ENCODE measurements at places on chromosomes 12 and 14. TPM values are rescaled to one million over a fixed set of nuclear protein-coding genes. Genes with fewer than 3 reads are reported as not detected.

USP44 gene
- 0.18 TPM for polyA plus RNA-seq

DNA sequence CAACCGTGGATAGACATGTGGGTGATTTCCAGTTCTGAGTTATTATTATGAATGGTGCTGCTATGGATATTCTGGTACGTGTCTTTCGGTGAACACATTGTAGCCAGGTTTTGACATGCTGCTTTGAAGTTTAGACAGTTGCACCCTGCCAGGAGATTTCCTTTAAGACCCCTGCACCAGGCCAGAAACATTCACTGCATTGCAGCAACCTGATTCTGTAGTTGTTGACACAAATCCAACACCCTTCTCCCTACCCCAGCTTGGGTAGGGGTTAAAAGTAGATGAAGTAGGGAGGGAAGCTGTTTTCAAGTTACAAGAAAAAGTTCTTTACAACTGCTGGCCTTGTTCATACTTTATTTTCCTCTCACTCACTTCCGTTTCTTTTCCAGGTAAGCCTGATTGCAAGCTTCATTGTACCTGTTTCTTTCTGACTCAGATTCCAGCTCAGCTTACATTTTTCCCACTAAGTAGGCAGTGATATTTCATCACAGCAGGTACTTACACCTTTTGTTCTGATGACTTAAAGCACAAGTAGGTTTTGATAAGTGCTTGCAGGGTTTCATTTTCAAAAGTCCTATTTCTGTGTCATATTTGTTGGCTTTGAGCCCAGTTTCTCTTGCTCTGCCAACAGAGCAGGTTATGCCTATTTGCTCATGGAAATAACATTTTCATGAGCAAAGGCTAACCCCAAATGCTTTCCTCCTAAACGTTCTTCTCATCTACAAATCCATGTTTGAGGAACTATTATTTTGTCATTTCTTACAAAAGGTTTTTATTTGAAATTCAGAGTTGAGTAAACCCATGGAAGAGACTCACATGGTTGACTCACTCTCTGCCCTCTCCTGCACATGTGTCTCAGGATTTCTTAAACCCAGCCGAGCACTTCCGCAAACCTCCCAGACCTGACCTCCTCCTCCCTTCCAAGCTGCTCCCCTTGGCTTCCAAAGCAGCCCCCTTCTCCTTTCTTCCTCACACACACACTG is 12.1 kb upstream of the LTA4H start:
- H3K4me3 ChIP-seq = no peak overlapping the region
- peak; percentile 94 for DNase-seq
- no peaks in the 10 kb centered on the region for H3K36me3 ChIP-seq
- no peaks in the 10 kb centered on the region for H3K27me3 ChIP-seq
- peaks cover 46% of the 10 kb centered on the region for H3K4me1 ChIP-seq

DNA sequence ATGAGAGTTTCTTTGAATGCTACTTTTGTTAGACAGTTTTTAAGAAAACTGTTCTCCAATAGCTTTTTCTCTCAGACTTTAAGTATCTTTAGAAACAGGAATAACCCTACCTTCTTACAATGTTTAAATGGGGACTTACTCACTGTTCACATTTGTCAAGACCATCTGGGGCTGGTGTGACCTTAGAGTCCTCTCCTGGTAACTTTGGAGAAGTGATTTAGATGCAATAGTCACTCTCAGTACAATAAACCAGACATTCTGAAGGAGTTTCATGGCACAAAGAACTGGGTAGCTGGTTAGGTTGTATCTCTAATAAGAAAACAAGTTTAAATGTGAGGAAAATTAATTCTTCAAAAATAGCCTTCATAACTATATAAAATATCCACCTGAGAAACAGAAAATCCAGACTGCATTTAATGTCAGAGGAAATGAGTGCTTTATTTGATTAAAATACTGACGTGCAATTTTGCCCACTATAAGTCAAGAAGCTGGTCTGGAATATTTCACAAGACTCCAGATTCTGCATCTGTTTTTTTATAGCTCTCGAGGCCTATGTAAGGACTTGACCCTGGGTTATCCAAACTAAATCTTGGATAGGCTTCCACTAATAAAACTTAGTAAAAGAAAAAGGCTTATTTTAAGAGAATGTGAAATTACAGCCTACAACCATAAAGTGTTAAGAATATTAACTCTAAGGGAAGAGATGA is 108.7 kb downstream of the PTGER2 start:
- no peak overlapping the region for H3K4me3 ChIP-seq
- no peak overlapping the region for H3K27ac ChIP-seq
- H3K4me1 ChIP-seq = no peaks in the 10 kb centered on the region
- no peak for DNase-seq
- H3K36me3 ChIP-seq = no peaks in the 10 kb centered on the region

PLXNC1 gene
- polyA plus RNA-seq = 0.17 TPM

- no peak overlapping the region for H3K27ac ChIP-seq
- no peaks in the 10 kb centered on the region for H3K36me3 ChIP-seq
- H3K4me3 ChIP-seq = no peak overlapping the region
- no peaks in the 10 kb centered on the region for H3K27me3 ChIP-seq
- no peak for DNase-seq
These were observed 12.8 kb downstream of the DUSP6 start for GRCh38 chr12:89339526-89339925.

DNA sequence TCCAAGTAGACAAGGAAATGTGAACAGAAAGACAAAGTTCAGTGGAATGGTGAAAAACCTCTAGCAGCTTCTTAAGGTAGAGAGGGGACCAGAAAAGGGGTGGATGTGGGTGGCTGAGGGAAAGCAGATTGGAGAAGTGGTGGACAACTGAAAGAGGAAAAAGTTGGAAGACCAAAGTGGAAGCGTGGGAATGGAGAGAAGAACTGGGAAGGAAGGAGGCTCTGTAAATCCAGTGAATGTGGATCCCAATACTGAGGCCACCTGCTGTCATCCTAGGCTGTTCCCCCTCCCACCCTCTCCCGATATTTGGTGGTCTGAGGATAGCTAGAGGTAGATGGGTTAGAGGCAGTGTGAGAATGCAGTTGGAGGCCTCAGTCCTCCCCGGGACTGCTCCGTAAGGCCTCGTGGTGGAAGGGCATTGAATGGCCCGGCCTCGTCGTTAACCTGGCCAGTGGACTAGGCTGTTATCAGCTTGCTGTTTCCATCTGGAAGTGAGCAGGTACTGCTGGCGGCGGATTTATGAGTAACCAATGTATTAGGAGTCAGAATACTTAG is 822 bp upstream of the POU6F1 start:
- no peaks in the 10 kb centered on the region for H3K27me3 ChIP-seq
- peak overlapping the region; percentile 76 for H3K27ac ChIP-seq
- peak overlapping the region; percentile 83 for H3K4me3 ChIP-seq
- no peak for DNase-seq
- H3K36me3 ChIP-seq = no peaks in the 10 kb centered on the region
- H3K4me1 ChIP-seq = peaks cover 8% of the 10 kb centered on the region

GRCh38 chr12:12403264-12404248 is 46.7 kb downstream of the BORCS5 start:
- H3K27ac ChIP-seq = no peak overlapping the region
- no peaks in the 10 kb centered on the region for H3K36me3 ChIP-seq
- peaks cover 3% of the 10 kb centered on the region for H3K4me1 ChIP-seq
- no peak for DNase-seq
- no peak overlapping the region for H3K4me3 ChIP-seq

- H3K27me3 ChIP-seq = no peaks in the 10 kb centered on the region
- no peaks in the 10 kb centered on the region for H3K36me3 ChIP-seq
- DNase-seq = no peak
- H3K4me1 ChIP-seq = no peaks in the 10 kb centered on the region
- no peak overlapping the region for H3K4me3 ChIP-seq
These were observed 204.7 kb downstream of the EPS8 start for GRCh38 chr12:15584366-15585041.

- H3K36me3 ChIP-seq = no peaks in the 10 kb centered on the region
- peaks cover 6% of the 10 kb centered on the region for H3K27me3 ChIP-seq
- DNase-seq = peak; percentile 30
- H3K27ac ChIP-seq = no peak overlapping the region
These were observed 40.9 kb downstream of the TSHR start for GRCh38 chr14:80996049-80996901.

GRCh38 chr12:64840119-64840518 is 15.7 kb downstream of the TBC1D30 start:
- H3K27ac ChIP-seq = no peak overlapping the region
- no peak for DNase-seq
- H3K4me1 ChIP-seq = no peaks in the 10 kb centered on the region
- no peaks in the 10 kb centered on the region for H3K27me3 ChIP-seq
- no peak overlapping the region for H3K4me3 ChIP-seq

DNA sequence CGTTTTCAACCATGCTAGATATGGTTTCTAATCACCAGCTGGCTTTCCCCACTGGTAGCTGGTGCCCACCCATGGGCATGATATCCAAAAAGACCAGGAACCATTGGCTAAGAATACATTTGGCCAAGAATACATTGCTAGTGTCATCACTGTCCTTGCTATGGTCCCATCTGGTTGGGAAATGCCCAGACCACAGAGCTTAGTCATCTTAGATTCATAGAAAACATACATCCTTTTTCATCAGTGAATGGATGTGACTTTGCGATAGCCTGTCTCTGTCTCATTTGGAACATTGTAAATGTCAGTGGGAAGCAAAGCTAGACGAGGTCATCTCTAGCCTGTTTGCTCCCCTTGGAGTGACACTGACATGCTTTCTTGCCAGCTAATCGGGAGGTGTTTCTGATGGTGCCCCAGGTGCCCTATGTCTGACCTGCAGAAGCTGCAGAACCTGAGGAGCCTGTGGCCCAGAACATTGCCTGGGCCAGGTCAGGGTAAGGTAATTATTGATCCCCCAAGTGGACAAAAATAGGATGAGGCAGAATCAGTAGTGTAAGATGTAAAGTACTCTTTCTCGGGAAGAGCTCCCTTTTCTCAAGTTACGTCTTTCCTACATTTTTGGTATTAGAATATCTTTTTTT is 194.8 kb downstream of the SLC41A2 start:
- no peak for DNase-seq
- no peak overlapping the region for H3K27ac ChIP-seq
- no peaks in the 10 kb centered on the region for H3K27me3 ChIP-seq
- peaks cover 6% of the 10 kb centered on the region for H3K4me1 ChIP-seq

HPD gene
- not detected for polyA plus RNA-seq

KLRB1 gene
- not detected for polyA plus RNA-seq

DNA sequence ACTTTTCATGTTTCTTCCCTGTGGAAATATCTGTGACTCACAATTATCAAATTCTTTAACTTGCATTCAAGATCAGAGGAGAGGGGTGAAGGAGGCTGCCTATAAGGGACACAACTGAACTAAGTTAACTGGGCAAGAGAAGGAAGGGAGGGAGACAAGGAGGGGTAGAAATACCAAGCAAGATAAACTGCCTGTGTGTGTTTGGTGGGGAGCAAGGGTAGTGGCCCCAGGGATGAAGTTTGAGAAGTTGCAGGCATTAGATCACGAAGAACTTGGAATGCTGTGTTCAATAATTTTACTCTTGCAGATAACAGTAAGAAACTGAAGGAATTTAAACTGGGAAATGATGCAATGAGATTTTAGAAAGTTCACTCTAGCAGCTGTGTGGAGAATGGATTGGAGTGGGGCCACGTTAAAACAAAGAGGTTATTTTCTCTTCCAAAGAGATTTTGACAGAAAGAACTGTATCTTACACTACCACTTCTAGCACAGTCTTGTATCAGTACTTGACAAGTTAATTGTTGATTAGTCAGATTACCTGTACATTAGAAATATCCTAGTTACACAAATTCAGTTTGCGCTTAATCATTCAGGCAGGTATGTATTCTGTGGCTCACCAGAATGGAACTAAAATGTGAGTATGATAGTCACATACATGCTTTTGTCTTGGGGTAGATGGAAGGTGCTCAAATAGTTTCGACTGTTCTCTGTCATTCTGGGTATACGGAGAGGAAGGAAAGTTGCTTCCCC is 7.4 kb downstream of the PKP2 start:
- H3K4me1 ChIP-seq = peaks cover 42% of the 10 kb centered on the region
- no peak for DNase-seq
- peak overlapping the region; percentile 33 for H3K27ac ChIP-seq

GRCh38 chr12:112166051-112167015 is 41.0 kb downstream of the TRAFD1 start:
- H3K27ac ChIP-seq = no peak overlapping the region
- H3K4me3 ChIP-seq = no peak overlapping the region
- no peak for DNase-seq
- peaks cover 6% of the 10 kb centered on the region for H3K36me3 ChIP-seq
- H3K4me1 ChIP-seq = no peaks in the 10 kb centered on the region

DNA sequence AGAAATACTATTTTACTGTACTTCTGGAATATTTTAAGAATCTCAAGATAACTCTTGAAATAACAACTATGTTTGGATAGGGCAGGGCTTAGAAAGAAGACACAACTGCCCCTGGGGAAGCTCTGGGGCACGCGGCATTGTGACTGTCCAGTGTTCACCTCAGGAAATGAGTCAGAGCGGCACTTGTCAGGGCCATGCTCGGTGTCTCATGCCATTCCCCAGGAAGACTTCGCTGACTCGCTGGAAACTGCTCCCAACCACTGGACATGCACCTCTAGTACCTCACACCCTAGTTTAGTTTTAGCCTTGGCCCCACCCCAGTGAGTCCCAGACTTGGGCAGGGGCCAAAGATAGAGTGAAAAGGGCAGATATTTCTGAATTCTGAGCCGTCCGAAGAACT is 192.0 kb downstream of the TTC7B start:
- no peaks in the 10 kb centered on the region for H3K27me3 ChIP-seq
- no peak overlapping the region for H3K4me3 ChIP-seq
- H3K27ac ChIP-seq = peak overlapping the region; percentile 30
- peaks cover 27% of the 10 kb centered on the region for H3K4me1 ChIP-seq

FGF23 gene
- not detected for polyA plus RNA-seq

DNA sequence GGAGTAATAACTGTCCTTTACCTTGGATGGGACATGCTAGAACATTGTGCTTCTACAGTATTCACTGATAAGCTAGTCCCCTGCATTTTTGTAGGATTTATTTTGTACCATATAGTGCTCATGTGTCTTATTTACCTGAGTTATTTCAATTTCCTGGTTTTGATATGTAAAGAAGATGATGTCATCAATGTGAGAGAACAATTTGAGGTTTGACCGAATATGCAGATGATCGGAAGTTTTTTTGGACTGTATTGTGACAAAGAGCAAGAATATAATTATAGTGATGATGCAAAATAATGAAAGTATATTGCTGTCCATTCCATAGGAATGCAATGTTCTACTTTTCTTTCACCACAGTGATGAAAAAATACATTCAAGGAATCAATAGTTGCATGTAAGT is 114.8 kb downstream of the RERGL start:
- no peak for DNase-seq
- no peaks in the 10 kb centered on the region for H3K4me1 ChIP-seq
- no peak overlapping the region for H3K27ac ChIP-seq
- no peaks in the 10 kb centered on the region for H3K27me3 ChIP-seq
- H3K36me3 ChIP-seq = no peaks in the 10 kb centered on the region

FAM161B gene
- polyA plus RNA-seq = 1.5 TPM

AQP2 gene
- polyA plus RNA-seq = not detected

- H3K4me1 ChIP-seq = peaks cover 26% of the 10 kb centered on the region
- DNase-seq = no peak
- no peaks in the 10 kb centered on the region for H3K27me3 ChIP-seq
These were observed 3.6 kb downstream of the CLEC2A start for GRCh38 chr12:9928607-9929006.

REP15 gene
- 0.59 TPM for polyA plus RNA-seq
